ENCODE measurements at places on chromosomes 2 and 18.

GRCh38 chr2:121664086-121664485 is 14.8 kb upstream of the CLASP1 start:
- no peak for DNase-seq

- DNase-seq, result no peak
Measured at GRCh38 chr18:43312891-43313290, 35.6 kb upstream of the SYT4 start.

GRCh38 chr2:201440182-201440581 is 11.1 kb downstream of the TRAK2 start:
- DNase-seq, result no peak

DNA sequence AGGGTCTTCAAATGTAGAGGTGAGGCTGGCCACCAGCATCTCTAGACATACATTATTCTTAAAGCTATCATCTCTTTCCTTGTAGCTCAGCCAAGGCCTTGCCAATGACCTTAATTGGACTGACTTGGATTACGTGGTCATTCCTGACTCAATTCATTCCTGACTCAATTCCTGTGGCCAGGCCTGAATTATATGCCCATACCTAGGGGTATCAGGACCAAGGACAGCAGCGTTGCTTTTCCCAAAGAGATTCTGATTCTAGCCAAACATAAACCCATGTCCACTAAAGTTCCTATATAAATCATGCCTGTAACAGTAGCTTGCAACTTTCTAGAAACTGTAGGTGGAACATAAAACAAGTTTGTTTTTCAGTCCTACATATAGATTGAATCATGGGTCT is 231.7 kb downstream of the ARL6IP6 start:
- no peak for DNase-seq

- DNase-seq, result no peak
Measured at GRCh38 chr18:57331718-57332117, 20.6 kb upstream of the ST8SIA3 start.

DNA sequence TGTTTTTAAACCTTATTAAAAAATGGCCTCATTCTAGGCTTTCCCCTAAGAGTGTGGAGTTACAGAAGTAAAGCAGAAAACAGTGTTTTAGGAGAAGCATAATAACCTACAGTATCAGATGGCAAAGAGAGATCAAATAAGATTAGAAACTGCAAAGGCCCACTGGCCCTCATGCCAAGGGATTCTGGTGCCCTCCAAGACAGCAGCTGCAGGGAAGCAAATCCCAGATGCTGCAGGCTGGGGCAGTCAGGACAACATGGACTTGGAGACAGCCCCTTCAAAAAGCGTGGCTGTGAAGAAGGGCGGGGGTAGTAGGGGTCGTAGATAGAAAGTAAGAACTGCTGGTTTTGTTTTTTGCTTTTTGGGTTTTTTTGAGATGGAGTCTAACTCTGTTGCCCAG is 28.3 kb upstream of the EPG5 start:
- DNase-seq, result no peak

DNA sequence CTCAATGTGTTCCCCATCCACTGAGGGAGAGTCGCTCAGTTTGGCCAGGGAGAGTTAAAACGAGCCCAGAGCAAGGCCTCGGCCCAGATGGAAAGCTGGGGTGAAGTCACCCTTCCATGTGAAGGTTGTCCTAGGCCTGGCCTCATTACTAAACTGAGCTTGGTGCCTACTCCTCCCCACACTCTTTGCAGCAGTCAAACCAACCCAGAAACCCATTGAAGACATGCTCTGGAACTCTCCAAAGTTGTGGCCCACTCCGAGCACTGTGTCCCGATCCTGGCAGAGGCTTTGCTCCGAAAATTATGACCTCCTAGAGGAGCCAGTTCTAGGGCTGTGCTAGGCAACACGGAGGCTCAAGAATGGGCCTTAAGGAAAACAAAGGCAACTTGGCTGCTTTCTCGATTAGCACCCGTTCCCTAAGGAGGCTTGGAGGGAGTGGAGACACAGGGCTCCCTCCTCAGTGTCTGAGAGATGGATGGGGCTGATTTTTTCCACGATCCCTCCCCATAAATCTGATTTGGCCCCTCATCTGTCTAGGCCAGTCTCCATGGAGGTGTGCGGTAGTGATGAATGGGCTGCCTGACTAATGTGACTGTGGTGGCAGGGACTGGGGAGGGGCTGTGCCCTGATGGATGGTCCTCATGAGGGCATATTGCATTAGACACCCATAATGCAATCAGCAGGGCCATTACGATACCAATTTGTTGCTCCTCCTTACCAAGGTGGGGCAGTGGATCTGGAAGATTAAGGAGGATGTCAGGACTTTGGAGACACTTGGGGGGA is 11.7 kb upstream of the CYP26B1 start:
- no peak for DNase-seq

GRCh38 chr2:217827430-217828201 is 175.2 kb downstream of the TNS1 start:
- no peak for DNase-seq

DNA sequence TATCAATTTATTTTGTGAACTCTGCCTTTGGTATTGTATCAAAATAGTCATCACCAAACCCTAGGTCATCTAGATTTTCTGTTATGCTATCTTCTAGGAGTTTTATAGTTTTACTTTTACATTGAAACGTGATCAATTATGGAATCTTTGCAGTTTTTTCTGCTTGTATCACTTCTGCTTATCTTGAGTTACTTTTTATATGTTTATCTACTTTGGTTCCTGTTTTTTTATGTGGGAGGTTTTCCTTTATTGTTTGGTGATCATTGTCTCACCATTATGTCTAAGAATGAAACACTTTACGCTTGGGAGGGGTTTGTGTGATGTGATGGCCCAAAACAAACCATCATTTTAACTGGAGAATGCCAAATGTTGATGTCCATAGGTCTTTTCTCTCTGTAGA is 261.2 kb downstream of the SPAG16 start:
- DNase-seq, result no peak

- no peak for DNase-seq
Measured at GRCh38 chr2:238055841-238056240, 5.0 kb upstream of the SCLY start.

DNA sequence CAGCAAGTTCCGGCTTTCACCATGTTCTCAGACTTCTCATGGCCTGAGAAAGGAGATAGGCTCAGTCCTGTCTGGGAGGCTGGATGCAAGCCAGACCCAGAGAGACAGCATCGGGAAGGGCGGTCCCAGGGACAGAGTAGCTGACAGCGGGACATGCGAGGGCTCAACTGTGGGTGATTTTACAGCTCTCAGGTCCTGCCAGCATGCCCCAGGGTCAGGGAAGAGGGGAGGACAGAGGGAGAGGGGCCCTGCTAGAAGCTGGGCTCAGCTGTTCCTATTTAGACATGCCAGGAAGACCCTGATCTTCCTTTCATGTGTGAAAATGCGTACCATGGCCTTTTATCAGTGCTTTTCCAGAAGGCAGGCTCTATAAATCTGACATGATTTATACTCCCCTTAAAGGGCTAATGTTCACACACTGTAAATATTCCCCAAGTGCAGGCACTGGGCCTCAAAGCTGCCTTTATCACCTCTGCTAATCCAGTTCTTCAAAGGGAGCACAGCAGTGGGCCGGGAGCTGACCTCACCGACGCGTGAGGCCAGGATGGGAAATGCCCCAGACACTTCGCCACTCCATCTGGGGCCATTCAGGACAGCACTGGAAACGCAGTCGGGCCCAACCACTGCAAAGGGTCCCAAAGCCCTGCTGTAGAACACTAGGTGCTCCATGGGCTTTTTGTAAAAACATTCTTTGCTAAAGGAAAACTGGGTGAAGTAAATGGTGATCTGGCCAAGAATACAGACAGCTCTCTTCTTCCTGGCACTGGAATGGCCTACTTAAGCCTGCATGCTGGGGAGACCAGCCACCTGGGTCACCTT is 96.1 kb upstream of the LMAN1 start:
- DNase-seq, result no peak
